ENCODE measurements at places on chromosomes 12 and 14.

DNA sequence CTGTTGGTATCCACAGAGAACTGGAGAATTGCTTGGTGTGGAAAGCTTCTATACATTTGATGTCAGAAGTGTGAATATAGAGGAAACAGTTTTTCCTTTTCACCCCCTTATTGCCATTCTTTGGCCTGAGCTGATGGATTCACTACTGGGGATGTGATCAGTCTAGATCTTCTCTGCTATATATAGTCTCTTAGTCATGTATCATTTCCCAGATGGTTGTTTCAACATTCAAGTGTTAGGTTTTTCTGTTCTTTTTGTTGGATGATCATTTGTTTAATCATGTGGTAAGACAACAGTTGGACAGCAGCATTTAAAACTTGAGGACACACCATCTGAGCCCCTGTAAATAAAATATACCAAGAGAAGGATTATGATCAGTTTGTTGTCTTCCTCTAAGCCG lies 29.6 kb downstream of the TMX1 start:
- DNase-seq, result no peak

GRCh38 chr14:106605548-106606448 lies 1079.4 kb downstream of the TMEM121 start:
- DNase-seq, result peak; percentile 76

- no peak for DNase-seq
Measured at GRCh38 chr14:104689881-104690711, 678 bp downstream of the INF2 start.

GRCh38 chr12:88529531-88530488 lies 50.5 kb downstream of the KITLG start:
- no peak for DNase-seq

- DNase-seq, result no peak
Measured at GRCh38 chr12:7758766-7759140, 6.3 kb upstream of the NANOGNB start.

DNA sequence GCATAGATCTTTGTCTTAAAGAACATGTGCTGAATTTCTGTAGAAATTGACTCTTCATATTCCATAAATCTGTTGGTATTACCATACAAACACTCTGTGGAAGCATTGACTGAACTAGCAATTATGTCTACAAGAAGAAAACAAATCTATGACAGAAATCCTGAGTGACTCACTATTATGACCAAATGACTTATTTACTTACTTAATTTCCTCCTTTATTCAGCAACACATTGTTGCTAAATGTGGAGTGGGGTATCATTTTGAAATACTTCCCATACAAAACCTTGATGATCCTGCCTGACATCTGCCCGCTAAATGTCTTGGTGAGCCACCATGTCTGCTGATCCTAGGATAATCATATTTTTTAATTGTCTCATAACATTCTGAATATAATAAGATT lies 99.1 kb upstream of the SLCO1C1 start:
- DNase-seq, result no peak

DNA sequence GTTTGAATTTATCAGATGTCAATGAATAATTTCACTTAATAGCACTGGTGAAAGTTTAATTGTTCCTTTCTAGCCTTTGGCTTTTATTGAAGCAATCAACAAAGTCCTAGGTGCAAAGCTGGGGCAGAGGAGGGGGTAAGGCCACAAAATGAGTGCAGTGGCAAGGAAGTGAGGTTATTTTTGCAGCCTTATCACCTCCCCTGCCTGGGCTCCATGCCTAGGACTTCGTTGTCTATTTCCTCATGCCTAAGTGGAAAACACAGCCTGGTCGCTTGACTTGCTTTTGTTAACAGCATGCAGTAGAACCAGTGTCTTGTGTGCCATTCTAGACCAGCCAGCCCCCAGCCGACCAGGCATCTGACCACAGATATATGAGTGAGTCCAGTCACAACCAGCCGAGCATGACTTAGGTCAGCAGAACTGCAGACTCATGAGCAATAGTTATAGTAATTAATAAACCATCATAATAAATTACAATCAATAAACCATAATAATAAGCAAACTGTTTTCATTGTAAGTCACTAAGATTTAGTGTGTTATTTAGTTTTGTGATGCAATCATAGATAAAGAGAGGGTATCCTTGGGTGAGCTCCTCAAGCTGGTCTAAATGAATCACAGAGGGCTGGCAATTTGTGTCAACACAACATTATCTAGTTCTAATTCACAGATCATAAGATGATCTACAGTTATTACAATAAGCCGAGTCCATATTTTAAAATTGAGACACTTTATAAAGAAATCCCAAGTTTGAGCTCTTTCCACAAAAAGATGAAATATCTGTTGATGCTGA lies 156.8 kb downstream of the GLT1D1 start:
- DNase-seq, result no peak

- no peak for DNase-seq
Measured at GRCh38 chr12:69350002-69350626, 1.9 kb downstream of the LYZ start.

- DNase-seq, result no peak
Measured at GRCh38 chr12:473198-473597, 13.5 kb downstream of the B4GALNT3 start.

DNA sequence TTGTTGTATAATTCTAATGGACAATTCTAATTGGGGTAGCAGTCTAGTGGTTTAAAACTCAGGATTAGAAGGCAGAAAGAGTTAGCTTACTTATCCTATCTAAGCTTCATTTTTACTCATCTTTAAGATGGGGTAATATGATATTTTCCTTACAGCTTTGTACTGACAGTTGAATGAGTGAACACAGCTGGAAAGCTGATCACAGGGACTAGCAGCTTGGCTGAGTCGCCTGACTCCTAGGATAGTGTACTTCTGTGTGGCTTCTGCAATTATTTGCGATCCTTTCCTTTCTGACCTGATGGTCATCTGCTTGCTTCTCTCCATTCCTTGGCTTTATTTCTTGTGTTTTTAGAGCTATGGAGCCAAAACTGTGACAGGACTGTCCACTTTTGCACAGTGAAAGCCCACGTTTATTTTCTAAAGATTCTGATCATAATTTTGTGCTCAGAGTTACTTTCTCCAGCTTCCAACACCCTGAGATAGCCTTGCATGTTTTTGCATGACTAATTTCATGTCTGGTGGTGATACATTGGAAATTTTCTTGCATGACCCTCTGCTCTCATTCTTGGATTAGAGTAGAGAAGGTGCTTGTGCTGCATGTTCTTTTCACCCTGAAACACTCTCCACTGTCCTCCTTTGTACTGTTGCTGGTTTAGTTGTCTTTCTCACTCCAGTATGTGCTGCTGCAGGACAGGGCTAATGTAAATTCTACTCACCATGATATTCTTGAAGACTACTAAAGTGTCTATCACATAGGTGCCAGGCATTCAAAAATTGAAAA lies 377.0 kb upstream of the ATP2B1 start:
- no peak for DNase-seq

GRCh38 chr12:57049890-57050289 lies at the start of gene MYO1A:
TSS of gene MYO1A (minus strand) at chr12:57050129. CDS start at chr12:57048323, 1,806 bp downstream.
- no peak for DNase-seq

DNA sequence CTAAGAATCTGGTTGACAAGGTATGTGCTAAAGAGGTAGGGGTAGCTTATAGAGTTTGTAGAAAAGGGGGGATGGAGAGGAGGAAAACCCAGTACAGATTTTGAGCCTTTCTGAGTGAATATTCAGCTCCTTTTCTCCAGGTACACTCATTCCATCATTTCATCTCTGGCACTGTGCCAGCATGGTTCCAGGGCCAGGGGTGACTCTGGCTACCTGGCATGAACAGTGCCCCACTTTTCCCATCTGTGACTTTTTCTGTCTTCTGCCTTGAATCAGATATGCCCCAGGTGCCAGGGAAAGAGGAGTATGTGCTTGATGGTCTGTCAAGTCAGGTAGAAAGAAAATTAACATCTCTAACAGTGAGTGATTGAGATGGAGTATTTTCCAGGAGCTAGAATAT lies 175.7 kb downstream of the CACNA1C start:
- no peak for DNase-seq

- DNase-seq, result no peak
Measured at GRCh38 chr12:101563212-101563611, 31.6 kb upstream of the MYBPC1 start.

GRCh38 chr14:77936138-77936639 lies 136.3 kb downstream of the ADCK1 start:
- DNase-seq, result no peak

GRCh38 chr12:41287500-41288141 lies 99.5 kb downstream of the PDZRN4 start:
- DNase-seq, result no peak

DNA sequence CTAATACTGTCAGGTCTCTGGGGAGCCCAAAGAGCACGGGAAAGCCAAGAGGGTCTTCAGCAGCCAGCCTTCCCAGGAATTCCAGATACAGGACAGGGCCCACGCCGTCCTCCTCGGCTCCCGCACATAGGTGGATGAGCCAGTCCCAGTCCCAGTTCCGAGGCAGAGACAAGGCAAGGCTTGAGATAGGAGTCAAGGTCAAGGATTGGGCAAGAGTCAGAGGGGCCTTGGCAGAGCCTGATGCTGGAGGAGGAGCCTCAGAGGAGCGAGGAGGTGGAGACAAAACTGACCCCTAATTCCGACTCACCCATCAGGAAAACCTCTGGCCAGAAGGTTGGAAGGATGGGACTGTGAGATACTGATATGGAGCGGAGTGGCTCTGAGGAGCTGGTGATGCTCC lies 21.0 kb downstream of the KRT80 start:
- no peak for DNase-seq

- no peak for DNase-seq
Measured at GRCh38 chr12:80472911-80473500, 29.0 kb downstream of the PTPRQ start.

GRCh38 chr12:106113824-106114446 lies 24.8 kb downstream of the NUAK1 start:
- DNase-seq, result no peak

DNA sequence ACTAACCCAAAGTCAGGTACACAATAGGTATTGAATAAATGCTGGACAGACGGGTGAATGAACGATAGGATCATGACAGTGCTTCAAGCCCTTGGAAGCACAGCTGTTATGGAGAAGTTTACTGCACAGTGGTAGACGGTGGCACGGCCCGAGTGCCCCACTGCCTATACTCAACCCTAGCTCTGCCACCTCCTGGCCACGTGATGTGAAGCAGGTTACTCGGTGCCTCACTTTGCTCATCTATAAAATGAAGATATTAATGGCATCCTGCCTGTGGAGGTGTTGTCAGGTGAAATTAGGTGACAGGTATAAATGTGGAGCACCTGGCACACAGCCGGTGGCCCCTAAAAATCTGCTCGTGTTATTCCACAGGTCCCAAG lies 5.8 kb downstream of the ASB2 start:
- DNase-seq, result peak; percentile 53

- DNase-seq, result no peak
Measured at GRCh38 chr12:52630008-52630500, 11.7 kb upstream of the KRT73 start.

DNA sequence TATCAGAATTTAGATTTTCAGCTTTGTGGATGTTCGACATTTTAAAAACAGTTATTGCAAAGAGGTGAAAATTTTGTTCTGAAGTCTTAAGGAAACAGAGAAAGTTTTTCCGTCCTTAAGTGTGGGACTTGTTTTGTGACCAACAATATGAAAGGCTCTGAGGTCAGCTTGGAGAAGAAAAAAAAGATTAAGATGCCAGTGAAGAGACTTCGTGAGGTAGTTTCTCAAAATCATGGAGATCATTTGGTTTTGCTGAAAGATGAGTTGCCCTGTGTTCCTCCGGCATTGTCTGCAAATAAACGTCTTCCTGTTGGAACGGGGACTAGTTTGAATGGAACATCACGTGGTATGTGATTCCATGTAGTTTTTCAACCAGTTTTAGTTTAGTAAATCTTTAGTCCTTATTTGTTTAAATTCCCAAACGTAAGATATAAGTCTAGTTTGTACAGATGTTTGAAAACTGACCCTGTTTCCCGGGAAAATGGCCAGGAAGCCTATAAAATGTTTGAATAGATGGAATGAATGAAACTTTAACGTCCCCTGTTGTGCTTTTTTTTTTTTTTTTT lies 682 bp downstream of the KIAA0586 start:
- no peak for DNase-seq

- no peak for DNase-seq
Measured at GRCh38 chr12:121330692-121331091, 21.5 kb downstream of the ANAPC5 start.

- DNase-seq, result no peak
Measured at GRCh38 chr12:126507231-126507630, 1442.0 kb downstream of the AACS start.

DNA sequence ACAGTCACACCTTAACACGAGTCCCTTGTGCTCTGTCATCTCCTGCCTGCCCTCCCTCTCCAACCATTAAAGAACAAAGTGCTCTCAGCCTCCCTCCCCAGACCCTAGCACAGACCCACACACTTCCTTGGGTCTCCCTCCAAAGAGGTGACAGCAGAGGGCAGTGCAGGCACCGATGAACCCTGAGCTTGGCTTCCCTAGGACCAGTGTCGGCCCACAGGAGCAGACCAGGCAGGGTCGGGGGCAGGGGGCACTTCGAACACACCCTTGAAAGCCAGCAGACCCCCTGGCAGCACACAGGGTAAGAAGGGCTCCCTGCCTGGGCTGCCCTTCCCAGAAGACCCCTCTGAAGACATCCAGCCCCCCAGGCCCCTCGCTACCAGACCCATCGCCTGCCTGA lies 7.0 kb downstream of the CDK2AP1 start:
- no peak for DNase-seq

- no peak for DNase-seq
Measured at GRCh38 chr12:129830796-129831195, 73.0 kb downstream of the TMEM132D start.

GRCh38 chr12:121794534-121795033 lies 1.1 kb upstream of the RHOF start:
- no peak for DNase-seq

DNA sequence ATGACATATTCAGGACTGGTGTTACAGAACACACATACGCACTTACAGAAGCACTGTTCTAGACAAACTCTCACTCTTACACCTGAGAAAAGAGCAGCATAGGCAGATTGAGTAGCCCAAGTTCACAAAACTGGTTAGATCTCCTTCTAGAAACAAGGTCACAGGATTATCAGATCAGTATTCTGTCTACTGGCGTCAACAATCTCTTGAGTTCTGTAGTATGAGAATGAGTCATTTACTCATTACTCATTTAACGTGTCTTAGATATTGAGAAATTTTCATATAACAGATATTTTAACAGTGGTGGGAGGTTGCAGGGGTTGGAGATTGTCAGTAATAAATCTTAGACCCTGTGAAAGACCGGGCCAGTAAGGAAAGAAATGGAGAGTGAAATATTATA lies 2.8 kb upstream of the TSPAN8 start:
- DNase-seq, result no peak

GRCh38 chr12:100154474-100155247 lies 12.0 kb upstream of the BLTP3B start:
- DNase-seq, result peak; percentile 43

- DNase-seq, result no peak
Measured at GRCh38 chr14:64646103-64646502, 58.1 kb upstream of the PLEKHG3 start.

- no peak for DNase-seq
Measured at GRCh38 chr12:123428591-123428990, 7.9 kb downstream of the RILPL2 start.

Data from stimulated activated CD4-positive, alpha-beta T cell treated with anti-CD3 and anti-CD28 coated beads, Interleukin-15, amount 100 ng/mL, for 1 hour (primary cell).